ENCODE measurements at places on chromosomes 2 and 18.

GRCh38 chr2:197949224-197949623, 144.8 kb downstream of the PLCL1 start:
- DNase-seq = no peak

- no peak for DNase-seq
Observed at GRCh38 chr2:138500592-138501424, 762 bp upstream of the SPOPL start.

- no peak for DNase-seq
Observed at GRCh38 chr2:3298191-3298590, 79.4 kb downstream of the EIPR1 start.

GRCh38 chr2:44706681-44707553, 234.6 kb upstream of the SIX3 start:
- no peak for DNase-seq

DNA sequence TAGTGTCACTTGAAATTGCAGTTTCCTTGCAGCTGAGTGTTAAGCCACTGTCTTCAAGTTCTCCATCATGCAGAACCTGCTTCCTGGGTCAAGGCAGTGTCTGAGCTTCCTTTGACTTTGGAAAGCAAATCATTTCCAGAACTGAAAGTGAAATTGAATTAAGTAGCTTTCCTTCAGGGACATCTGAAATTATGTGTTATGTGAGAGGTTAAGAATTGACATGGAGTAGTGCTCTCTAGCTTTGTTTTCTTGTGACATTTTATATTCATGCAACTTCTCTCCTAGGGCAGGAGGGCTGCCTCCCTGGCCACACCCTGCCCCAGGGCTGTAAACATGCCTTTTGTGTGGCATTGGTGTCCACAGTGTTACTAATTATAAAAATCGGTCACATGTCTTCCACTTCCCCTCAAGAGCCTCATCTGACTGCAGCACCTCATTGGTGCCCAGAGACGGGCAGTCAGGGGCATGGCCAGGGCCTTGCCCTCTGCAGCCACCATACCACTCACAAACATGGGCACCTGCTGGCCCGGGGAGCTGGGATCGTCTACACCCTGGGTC, 14.4 kb downstream of the RAB12 start:
- no peak for DNase-seq

Data from fibroblast of gingiva (primary cell).